ENCODE measurements at places on chromosomes 4 and X.
A peak's percentile ranks its signal among the peaks of the same experiment; 100 is the strongest.

DNA sequence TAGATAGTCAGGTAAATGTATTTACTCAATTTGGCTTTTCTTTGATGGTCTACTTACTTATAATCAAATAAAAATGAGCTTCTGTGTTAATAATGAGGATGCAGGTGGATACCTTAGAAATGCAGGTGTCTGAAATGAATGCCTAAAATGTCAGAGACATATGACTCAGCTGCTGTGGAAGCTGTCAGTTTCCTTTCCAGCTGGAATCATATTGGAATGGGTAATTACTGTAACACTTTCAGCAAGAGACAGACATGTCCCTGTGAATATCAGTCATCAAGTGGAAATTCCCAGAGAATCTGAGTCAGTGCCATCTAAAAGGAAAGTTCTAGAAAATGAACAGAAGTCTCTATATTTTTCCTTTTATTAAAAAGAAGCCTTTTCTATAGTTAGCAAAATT is 783.0 kb upstream of the AADAT start:
- H3K4me1 ChIP-seq: no peaks in the 10 kb centered on the region
- H3K27me3 ChIP-seq: no peaks in the 10 kb centered on the region
- no peak for DNase-seq
- no peaks in the 10 kb centered on the region for H3K36me3 ChIP-seq
- H3K4me3 ChIP-seq: no peak overlapping the region

DNA sequence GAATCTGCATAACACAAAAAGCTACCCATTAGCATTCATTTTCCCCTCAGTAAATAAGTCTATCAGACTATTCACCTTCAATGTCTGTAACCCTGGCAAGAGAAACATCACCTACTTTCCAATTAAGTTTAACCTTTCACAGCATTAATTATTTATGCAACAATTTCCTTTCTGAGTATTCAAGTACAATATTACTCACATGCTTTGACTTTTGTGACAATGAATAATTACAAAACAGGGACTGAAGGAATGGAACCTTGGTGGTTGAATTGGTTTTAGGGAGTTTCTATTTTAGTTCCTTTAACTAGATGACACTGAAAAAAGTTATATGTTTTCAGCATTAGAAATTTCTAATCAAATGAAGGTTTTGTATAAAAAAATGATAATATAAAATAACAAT is 932.3 kb upstream of the EPHA5 start:
- H3K4me1 ChIP-seq: no peaks in the 10 kb centered on the region
- H3K27ac ChIP-seq: no peak overlapping the region
- H3K27me3 ChIP-seq: no peaks in the 10 kb centered on the region

DNA sequence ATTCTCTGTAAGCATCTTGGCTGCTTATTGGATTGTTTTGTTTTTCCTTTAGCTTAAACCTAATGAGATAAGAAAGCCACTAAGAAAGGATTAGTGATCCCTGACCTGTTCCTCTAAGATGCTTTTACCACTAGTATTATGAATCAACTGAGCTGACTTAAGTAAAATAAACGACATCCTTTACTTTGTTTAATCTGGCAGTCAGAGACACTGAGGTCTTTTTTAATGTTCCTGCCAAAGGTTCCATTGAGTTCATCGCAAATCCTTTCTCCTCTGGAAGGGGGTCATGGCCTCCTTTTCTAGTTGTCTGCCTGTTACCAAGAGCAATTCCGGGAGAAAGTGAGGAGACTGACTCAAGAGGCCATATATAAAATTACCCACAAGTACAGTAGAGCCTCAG is 1038.3 kb upstream of the SLIT2 start:
- DNase-seq: no peak
- H3K36me3 ChIP-seq: no peaks in the 10 kb centered on the region
- no peaks in the 10 kb centered on the region for H3K27me3 ChIP-seq
- no peak overlapping the region for H3K4me3 ChIP-seq

DNA sequence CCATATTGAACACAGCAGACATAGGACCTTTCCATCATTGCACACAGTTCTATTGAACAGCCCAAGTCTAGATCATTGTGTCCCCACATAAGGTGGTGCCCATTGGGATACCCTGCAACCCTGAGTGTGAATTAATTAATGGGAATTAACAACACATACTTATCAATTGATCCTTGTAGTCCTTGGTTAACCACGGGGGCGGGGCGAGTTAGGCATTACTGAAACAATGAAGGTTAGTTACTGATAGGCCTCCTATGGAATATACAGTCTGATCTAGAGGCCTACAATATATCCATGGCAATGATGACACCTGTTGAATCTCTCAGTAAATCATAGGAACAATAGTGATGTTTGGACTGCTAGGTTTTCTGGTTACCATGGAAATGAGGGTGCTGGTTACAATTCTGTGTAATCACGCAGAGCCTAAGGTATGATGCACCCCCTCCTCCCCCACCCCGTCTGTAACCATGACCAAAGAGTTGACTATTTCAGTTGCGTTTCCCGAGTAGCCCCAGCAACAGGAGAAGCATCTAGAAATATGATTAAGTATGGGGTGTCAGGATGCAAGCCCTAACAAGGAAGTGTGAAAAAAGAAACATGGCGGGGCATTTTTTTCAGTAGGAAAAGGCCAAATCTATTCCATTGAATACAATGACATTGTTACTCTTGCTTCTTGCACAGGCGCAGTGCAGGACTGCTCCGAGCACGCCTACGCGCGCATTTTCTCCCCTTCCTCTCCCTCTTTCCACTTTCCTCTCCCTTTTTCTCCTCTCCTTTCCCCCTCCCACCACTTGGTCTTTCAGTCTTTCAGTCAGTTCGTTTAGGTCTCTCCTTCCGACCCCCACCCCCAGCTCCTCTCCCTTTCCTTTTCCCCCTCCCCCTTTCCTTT is 677 bp upstream of the NONO start:
- peak overlapping the region; percentile 95 for H3K4me3 ChIP-seq
- no peaks in the 10 kb centered on the region for H3K27me3 ChIP-seq
- peak overlapping the region; percentile 97 for H3K27ac ChIP-seq
- peak; percentile 73 for DNase-seq

DNA sequence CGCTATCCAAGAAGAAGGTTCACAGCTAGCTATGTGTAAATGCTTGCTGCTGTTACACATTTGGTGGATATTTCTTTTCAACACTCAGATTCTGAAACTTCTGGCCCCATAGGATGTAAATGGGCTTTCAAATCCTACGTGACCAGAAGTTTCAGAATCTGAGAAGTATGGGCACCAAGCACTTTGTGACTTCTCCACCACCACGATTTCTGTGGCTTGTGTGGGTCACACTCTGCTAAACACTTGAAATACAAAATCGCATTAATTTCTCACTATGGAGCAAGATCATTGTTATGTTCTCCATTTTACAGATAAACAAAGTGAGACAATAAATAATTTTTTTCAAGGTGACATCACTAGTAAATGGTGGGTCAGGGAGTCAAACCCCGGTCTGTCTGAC is 259.4 kb upstream of the JADE1 start:
- H3K4me3 ChIP-seq: no peak overlapping the region
- no peaks in the 10 kb centered on the region for H3K36me3 ChIP-seq
- H3K27ac ChIP-seq: no peak overlapping the region

DNA sequence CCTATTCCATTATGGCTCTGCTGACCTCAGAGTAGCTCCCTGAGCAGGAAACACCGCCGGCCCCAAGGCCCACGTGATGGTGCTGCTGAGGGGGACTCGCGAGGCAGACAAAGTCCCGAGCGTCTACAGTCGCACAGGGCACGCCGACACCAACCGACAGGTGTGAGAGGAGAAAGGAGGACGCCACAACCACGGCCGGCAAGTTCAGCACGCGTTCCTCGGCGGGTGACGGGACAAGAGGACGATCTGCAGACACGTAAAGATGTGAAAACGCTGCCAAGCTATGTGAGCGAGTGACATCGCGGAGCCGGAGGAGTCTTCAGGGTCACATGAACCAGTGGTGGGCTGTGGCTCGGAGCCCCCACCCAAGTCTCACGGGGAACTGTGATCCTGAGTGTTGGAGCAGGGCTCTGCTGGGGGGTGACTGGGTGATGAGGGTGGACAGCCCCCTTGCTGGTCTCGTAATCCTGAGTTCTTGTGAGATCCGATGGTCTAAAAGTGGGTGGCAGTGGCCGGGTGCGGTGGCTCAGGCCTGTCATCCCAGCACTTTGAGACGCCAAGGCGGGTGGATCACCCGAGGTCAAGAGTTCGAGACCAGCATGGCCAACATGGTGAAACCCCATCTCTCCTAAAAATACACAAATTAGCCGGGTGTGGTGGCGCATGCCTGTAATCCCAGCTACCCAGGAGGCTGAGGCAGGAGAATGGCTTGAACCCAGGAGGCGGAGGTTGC is 34.0 kb downstream of the PPP2R3B start:
- no peak overlapping the region for H3K4me3 ChIP-seq
- no peak overlapping the region for H3K27ac ChIP-seq
- peaks cover 4% of the 10 kb centered on the region for H3K4me1 ChIP-seq
- no peaks in the 10 kb centered on the region for H3K36me3 ChIP-seq
- DNase-seq: no peak

DNA sequence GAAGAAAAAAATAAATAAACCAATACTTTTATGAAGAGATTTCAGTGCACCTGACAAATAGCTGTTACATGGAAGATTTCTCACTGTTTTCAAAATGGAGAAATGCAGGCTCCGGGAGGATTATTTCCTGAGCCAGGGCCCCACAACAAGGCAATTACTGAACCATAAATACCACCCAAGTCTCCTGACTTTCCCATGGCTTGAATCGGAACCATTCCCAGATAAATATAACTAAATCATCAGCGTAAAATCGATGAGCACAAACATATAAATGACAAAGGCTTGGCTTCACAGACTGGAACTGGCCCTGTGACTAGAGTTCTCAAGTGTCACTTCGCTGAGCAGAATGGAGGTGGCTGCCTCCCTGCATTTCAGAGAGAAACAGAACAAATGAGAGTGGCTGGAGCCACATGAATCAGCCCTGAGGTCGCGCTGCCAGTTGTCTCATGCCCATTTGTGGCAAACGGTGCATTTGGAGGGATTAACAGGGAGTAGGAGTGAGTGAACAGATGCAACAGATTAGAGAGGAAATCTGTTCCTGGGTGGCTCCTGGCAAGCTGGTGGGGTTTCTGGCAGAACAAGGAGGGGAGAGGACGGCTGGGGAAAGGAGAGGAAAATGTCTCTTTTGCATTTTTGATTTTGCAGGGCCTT is 57.3 kb upstream of the STIM2 start:
- no peaks in the 10 kb centered on the region for H3K27me3 ChIP-seq
- no peak overlapping the region for H3K27ac ChIP-seq
- peaks cover 6% of the 10 kb centered on the region for H3K4me1 ChIP-seq
- no peaks in the 10 kb centered on the region for H3K36me3 ChIP-seq

DNA sequence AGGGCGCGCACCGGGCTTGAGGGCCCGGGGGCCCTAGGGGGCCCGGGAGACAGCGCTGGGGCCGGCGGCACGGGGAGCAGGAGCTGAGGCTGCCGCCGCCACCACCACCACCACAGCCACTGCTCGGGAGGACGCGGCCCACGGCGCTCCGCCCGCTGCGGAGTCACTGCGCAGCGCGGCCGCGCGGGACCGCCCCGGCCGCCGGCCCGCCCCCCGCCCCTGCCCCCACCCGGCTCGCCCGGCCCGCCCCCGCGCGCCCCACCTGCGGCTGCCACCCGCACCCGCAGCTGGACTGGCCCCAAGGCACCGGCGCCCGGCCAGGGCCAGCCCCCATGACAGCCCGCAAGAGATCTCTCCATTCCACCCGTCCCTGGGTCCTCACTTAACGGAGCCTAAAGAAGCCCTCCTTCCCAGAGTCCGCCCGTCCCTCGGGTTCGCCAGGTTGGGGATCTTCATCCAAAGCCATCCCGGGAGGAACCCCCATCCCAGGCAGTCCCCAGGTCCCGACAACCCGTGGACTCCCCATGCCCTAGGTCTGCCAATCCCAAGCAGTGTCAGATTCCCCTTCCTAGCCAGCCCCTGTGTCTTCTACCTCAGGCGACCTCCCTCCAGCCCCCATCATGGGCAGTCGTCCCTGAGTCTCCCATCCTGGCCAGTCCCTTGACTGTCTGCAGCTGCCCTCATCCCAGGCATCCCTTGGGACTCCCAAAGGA is 40.0 kb upstream of the IQSEC2 start:
- no peaks in the 10 kb centered on the region for H3K27me3 ChIP-seq
- no peaks in the 10 kb centered on the region for H3K4me1 ChIP-seq
- DNase-seq: peak; percentile 42
- H3K36me3 ChIP-seq: no peaks in the 10 kb centered on the region
- peak overlapping the region; percentile 72 for H3K4me3 ChIP-seq

DNA sequence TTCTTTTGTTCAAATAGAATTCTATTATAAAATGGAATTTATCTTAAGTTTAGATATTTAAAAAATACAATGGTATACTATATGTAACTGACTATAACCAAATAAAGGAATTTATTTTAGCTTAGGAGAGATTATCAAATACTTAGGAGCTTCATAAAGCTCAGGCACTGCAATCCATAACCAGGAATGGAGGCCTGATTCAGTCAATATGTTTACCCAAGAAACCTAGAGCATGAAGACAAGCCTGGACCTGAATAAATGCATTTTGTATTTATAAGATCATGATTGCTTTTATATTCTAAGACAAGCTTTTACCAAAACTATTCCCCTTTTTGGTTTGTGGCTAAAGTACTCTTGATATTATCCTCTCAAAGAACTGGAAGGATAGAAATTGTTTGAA is 742.6 kb downstream of the FAT4 start:
- no peak overlapping the region for H3K4me3 ChIP-seq
- no peaks in the 10 kb centered on the region for H3K27me3 ChIP-seq
- H3K36me3 ChIP-seq: no peaks in the 10 kb centered on the region

GRCh38 chr4:188971125-188971524 is 831.9 kb downstream of the TRIML1 start:
- no peaks in the 10 kb centered on the region for H3K36me3 ChIP-seq
- H3K27ac ChIP-seq: no peak overlapping the region
